HFFc6 (cell line): ENCODE measurements at places on chromosomes 6 and 20. TPM values are rescaled to one million over a fixed set of nuclear protein-coding genes. Genes with fewer than 3 reads are reported as not detected.
A peak's percentile ranks its signal among the peaks of the same experiment; 100 is the strongest.

DNA sequence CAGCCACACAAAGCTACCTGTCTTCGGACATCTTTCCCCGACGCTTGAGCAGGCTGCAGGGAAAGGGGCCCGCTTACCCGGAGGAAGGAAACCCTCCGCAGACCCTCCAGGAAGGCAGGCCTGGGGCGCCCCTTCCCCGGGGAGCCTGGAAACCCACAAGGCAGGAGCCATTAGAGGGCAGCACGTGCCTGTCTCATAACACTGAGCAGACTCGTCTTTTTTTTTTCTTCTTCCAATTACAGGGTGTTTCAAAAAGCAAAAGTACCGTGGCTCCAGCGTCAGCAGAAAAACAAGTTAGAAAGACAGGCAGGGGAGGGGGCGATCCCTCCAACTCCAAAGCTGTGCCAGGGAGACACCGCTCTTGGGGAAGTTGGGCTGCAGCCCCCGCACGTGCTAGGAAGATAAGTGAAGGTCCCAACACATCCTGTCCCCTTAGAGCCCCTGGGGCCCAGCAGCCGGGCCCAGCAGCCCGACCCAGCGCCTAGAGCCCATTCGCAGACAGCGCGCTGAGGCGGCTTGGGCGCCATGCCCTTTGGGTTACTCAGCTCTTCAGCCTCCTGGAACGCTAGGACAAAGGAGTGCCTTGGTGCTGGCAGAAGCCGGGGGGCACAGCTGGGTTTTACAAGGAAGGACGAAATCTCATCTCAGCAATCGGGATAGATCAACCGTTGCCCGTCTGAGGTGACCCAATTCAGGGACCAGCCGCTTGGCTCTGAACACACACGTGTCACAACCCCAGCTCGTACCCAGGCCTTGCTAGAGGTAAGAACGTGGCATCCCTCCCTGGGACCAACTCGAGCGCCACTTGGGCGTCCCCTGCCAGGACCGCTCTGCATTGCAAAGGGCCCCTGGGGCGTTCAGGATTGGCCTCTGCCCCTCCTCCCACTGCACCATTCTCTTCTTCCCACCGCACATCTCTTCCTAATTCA lies 136.3 kb downstream of the LY86 start:
- DNase-seq: peak; percentile 39
- H3K27me3 ChIP-seq: peaks cover 9% of the 10 kb centered on the region
- H3K36me3 ChIP-seq: no peaks in the 10 kb centered on the region
- peak overlapping the region; percentile 7; the same call in 1 of the 2 replicates for H3K27ac ChIP-seq
- peak overlapping the region; percentile 77 for H3K4me3 ChIP-seq

GRCh38 chr6:163333701-163334663 lies 80.5 kb upstream of the QKI start:
- peaks cover 19% of the 10 kb centered on the region; the same call in 1 of the 2 replicates for H3K4me1 ChIP-seq
- peaks cover 9% of the 10 kb centered on the region for H3K27me3 ChIP-seq
- H3K27ac ChIP-seq: no peak overlapping the region
- peak overlapping the region; percentile 28; the same call in 1 of the 2 replicates for H3K4me3 ChIP-seq

- no peaks in the 10 kb centered on the region; the same call in 1 of the 2 replicates for H3K27me3 ChIP-seq
- peaks cover 84% of the 10 kb centered on the region for H3K4me1 ChIP-seq
- peak; percentile 50 for DNase-seq
- H3K27ac ChIP-seq: peak overlapping the region; percentile 50
Measured at GRCh38 chr6:38352636-38353035, 287.1 kb downstream of the BTBD9 start.

GRCh38 chr6:5142131-5142530 lies 57.0 kb downstream of the PPP1R3G start:
- H3K4me1 ChIP-seq: peaks cover 4% of the 10 kb centered on the region; the same call in 1 of the 2 replicates
- no peak overlapping the region for H3K4me3 ChIP-seq
- no peaks in the 10 kb centered on the region; the same call in 1 of the 2 replicates for H3K27me3 ChIP-seq
- no peaks in the 10 kb centered on the region for H3K36me3 ChIP-seq
- H3K27ac ChIP-seq: no peak overlapping the region

- no peaks in the 10 kb centered on the region for H3K27me3 ChIP-seq
- DNase-seq: peak; percentile 25
- no peaks in the 10 kb centered on the region for H3K36me3 ChIP-seq
- peaks cover 39% of the 10 kb centered on the region for H3K4me1 ChIP-seq
- peak overlapping the region; percentile 47 for H3K27ac ChIP-seq
Measured at GRCh38 chr6:131029626-131030297, 33.3 kb downstream of the EPB41L2 start.

GRCh38 chr6:49555951-49556350 lies 5.5 kb downstream of the C6orf141 start:
- H3K4me3 ChIP-seq: no peak overlapping the region
- H3K27ac ChIP-seq: no peak overlapping the region
- H3K36me3 ChIP-seq: no peaks in the 10 kb centered on the region
- peaks cover 27% of the 10 kb centered on the region for H3K4me1 ChIP-seq
- DNase-seq: no peak
- H3K27me3 ChIP-seq: peaks cover 9% of the 10 kb centered on the region

- no peaks in the 10 kb centered on the region for H3K27me3 ChIP-seq
- H3K4me1 ChIP-seq: no peaks in the 10 kb centered on the region
- no peaks in the 10 kb centered on the region; the same call in 1 of the 2 replicates for H3K36me3 ChIP-seq
- DNase-seq: no peak
- no peak overlapping the region for H3K27ac ChIP-seq
- H3K4me3 ChIP-seq: no peak overlapping the region
Measured at GRCh38 chr6:117194978-117195377, 70.4 kb upstream of the VGLL2 start.

RWDD2A gene
- total RNA-seq: 3.9 to 5.1 TPM (median 4.9 TPM) in 3 replicates

RIMS4 gene
- not detected in 3 replicates for total RNA-seq

NR2E1 gene
- total RNA-seq: not detected in 3 replicates

ECT2L gene
- not detected in 3 replicates for total RNA-seq

WFDC10B gene
- not detected in 3 replicates for total RNA-seq

MDN1 gene
- 17.5 to 25.4 TPM (median 22.7 TPM) in 3 replicates for total RNA-seq

TRIM15 gene
- not detected in 3 replicates for total RNA-seq
